ENCODE measurements at places on chromosomes 16 and 17.

DNA sequence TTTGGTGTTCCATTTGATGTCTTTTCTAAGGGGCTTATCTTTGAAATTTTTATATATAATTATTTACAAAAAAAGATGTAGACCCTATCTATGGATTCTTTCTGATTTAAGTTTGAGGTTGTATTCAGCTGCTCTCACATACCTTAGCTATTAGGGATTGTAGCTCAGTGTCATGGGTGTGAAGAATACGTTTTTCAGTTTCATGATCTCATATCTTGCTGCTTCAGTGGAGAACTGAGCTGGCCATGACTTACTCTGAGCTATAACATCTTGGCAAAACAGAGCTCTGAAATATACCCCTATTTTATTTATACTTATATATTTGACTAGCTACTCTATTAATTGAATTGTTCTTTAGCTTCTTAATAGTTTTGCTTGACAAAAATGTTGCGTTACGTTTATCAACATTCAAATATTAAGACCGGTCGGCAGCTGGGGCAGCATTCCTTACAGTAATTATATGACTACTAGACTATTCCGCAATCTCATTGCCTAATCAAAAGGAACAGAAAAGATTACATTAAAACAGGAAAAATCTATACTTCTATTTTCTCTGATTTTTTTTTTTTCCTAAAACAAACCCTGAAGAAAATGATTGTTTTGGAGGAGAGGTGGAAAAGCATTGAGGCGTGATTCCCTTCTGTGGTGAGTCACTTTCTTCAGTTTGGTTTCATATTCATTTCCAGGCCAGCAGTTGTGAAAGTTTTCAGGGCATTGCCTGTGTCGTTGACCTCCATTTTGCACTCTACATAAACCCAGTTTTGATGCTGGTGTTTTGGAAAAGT lies 24.1 kb upstream of the KRT24 start:
- no peak for DNase-seq

DNA sequence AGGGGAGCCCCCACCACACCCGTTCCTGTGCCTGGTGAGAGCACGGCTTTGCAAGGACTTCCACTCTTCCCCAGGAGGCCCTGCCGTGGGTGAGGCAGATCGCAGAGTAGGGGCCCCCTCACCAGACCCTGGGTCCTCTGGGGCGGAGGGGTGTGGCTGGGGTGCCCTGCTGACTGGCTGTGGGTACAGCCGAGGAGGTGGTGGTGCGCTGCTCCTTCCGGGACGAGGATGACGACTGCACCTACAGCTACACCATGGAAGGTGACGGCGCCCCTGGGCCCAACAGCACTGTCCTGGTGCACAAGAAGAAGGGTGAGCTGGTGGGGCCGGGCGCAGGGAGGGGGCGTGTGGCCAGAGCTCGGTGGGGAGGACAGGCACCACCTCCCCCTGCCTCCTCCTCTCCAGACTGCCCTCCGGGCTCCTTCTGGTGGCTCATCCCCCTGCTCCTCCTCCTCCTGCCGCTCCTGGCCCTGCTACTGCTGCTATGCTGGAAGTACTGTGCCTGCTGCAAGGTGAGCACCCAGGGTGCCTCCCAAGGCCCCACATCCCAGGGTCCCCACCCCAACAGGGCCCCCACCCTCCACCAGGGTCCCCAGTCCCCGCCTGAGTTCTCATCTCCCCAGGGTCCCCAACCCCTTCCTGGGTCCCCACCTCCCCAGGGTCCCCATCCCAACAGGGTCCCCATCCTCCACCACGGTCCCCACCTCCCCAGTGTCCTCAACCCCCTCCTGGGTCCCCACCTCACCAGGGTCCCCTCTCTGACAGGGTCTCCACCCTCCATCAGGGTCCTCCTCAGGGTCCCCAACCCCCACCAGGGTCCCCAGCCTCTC lies 16.1 kb downstream of the ITGB4 start:
- no peak for DNase-seq

DNA sequence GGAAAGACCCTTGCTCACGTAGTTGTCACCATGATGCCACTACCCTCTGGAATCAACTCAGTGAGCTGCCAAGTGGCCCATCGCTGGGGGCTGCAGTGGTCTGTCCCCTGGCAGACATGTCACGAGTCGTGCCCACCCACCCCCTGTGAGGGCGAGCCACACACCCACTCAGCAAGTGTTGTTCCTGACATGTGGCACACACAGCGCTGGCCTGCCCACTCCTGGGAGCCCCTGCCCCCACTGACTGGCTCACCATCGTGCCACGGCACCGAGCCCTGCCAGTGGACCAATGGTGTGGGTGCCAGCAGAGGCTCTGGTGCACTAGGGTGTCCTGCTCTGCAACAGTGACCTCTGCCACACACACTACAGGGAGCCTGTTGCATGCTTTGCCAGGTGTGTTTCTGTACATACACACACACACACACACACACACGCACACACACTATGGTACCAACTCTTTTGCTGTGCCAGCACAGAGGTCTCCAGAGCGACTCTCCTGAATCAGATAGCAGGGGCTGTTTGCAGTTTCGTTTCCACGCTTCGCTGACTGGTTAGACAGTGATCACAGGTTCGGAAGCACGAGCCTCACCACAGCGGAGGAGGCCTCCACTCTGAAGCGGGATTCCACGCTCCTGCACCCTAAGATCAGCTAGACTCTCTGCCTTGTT lies 7.7 kb downstream of the RTN4RL1 start:
- no peak for DNase-seq

DNA sequence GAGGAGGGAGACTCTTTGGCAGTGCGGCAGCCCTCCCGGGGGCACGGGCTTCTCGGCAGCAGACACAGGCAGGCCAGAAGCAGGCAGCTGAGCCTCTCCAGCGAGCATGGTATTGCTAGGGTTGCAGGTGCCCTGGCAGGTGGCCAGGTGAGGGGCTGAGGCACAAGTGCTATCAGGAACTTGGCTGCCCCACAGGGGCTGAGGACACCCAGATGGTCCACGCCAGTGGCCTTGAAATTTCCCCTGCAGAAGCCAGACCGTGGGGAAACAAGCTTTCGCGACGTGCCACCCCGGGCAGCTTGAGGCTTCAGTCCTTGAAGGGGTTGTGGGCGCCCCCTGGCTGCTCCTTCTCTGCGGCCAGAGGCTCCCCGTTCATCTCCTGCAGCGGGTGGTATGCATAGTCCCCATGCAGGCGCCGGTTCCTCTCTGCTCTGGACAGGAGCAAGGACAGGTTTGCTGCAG lies 8.5 kb downstream of the NAGPA start:
- no peak for DNase-seq

- no peak for DNase-seq
Observed at GRCh38 chr17:7886227-7887037, 2.2 kb upstream of the CHD3 start.

GRCh38 chr16:11640987-11641817 lies 27.1 kb upstream of the SNN start:
- no peak for DNase-seq

DNA sequence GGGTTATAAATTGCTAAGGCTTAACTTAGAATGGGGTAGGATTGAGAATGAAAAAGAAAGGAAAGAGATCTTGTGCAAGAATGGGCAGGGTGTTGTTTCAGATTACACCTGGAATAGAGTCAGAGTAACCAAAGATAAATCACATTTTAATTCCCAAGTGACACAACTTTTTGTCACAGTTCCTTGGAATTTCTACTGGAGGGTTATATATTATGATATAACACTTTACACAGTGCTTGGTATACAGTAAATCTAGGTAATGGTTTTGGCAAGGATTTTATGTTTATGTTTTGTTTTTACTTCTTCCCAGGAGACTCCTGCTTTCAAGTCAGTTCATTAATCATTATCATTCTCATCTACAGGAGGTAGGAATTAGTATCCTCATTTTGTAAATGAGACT lies 115.7 kb upstream of the KCNJ16 start:
- DNase-seq: no peak

- no peak for DNase-seq
Observed at GRCh38 chr17:66647391-66647983, 187.4 kb upstream of the CACNG5 start.

DNA sequence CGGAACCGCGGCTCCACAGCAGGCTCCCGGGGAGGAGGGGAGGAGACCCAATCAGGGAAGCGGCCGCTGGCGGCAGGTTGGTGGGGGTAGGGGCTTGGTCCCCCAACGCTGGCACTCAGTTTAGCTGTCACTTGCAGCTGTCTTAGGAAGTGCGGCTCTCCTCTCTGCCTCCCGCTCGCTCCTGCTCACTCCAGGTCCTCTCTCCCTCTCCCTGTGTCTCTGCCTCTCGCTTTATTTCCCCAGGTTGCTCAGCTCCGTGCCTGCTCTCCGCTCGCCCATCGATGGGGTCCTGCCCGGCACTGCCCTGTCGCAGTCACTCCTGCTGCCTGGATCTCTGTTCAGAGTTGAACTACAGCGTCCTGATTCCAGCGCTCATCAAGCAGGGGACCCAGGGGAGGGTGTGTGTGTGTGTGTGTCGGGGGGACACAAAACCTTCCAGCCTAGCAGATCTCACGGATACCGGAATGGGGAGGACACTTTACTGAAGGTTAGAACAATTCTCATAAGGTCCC lies 145.6 kb downstream of the ENGASE start:
- no peak for DNase-seq

GRCh38 chr16:70692130-70692872 lies 6.4 kb upstream of the MTSS2 start:
- no peak for DNase-seq

DNA sequence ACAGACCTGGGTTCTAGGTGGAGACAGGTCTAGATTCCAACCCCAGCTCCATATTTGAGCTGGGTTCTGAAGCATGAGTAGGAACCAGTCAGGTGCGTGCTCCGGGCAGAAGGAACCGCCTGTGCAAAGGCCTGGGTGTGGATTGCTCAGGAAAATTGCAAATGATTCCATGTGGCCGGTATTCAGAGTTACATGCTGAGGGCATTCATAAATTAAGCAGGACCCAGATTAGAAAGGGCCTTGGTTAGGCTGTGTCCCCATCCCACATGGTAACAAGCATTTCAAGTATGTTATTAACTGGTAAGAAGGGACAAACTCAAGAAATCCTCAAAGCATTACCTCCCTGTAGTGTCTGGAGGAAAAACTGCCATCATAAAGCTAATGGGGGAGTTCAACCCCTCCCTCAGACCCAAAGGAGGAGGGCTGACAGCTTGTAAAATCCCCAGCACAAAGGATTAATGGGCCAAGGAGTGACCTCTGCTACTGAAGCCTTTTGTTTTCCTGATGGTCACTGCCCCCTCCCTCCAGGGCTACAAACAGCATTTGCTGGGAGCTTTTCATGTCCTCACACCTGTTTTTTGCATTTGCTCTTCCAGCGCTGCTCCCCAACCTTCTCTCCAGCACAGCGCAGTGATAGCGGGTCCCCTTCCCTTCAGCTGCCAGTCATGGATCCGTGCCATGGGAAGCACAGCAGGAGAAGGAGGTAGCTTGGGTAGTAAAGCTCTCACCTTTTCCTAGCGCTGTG lies 218.0 kb downstream of the C16orf95 start:
- no peak for DNase-seq

GRCh38 chr17:45432405-45433158 lies at the start of gene ARHGAP27:
ARHGAP27 (minus strand) TSS chr17:45432870; CDS start chr17:45430279, 2,591 bp downstream.
- no peak for DNase-seq

- DNase-seq: no peak
Observed at GRCh38 chr16:21937336-21937829, 15.8 kb upstream of the UQCRC2 start.

GRCh38 chr17:13558588-13558987 lies 43.1 kb downstream of the HS3ST3A1 start:
- no peak for DNase-seq

DNA sequence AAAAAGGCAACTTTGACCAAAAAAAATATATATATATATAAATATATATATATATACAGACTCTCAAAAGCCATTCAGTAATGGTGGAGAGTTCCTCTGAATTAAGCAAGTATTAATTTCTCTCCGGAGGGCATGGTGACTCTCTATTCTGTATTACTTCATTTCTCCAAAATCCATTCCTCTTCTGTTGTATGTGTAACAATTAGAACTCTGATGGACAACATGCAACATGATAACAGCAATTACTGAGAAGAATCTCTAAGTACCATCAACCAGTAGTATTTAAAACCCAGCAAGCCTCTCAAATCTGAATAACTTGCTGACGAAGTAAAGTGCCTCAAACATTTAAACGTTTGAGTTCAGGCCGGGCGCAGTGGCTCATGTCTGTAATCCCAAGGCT lies 2.3 kb downstream of the GRB2 start:
- no peak for DNase-seq

GRCh38 chr17:3482852-3483251 lies 7.1 kb downstream of the ASPA start:
- DNase-seq: no peak

DNA sequence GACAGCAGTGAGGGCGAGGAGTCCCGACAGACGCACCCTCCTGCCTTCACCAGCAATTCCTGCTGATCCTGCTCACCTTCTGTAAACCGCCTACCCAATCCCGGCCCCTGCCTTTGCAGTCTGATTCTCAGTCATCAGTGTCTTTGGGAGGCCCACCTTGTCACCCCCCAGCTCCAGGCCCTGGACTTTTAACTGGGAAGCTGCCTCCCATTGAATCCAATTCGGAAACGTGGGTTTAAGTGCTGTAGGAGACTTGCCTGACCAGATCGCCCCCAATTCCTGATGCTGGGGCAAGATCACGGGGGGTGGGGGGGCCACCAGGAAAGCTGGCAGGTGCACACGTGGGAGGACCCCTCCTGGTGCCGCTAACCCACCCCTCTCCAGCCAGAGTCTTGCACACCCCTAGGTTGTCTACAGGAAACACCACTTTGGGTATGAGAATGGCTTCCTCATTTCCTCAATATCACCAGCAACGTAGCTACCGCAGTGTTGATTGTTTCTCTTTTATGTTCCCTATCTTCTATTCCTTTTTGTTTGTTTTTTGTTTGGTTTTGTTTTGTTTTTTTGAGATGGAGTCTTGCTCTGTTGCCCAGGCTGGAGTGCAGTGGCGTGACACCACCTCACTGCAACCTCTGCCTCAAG lies 46.6 kb upstream of the CMIP start:
- DNase-seq: no peak

GRCh38 chr16:85674828-85675227 lies 13.9 kb downstream of the GINS2 start:
- DNase-seq: no peak

- DNase-seq: peak; percentile 22
Observed at GRCh38 chr16:85717393-85718152, 28.8 kb upstream of the GINS2 start.

DNA sequence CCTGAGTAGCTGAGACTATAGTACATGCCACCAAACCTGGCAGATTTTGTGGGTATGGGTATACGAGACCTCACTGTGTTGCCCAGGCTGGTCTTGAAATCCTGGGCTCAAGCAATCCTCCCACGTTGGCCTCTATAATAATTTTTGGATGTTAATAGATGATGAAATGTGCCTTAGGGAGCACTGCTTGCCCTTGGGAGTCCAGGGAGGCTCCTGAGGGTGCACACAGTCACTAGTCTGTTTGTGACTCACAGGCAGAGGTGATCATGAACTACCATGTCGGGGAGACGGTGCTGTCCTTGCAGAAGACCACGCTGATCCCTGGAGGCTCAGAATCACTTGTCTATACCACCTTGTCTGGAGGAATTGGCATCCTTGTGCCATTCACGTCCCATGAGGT lies 46.1 kb downstream of the SF3B3 start:
- DNase-seq: no peak

- DNase-seq: no peak
Observed at GRCh38 chr17:44865931-44866330, 18.2 kb downstream of the HIGD1B start.

GRCh38 chr16:9772526-9773225 lies 409.6 kb downstream of the GRIN2A start:
- no peak for DNase-seq

All from occipital lobe (tissue), 3 donors.